ENCODE measurements at places on chromosomes 6 and 20.

- no peak for DNase-seq
Measured at GRCh38 chr6:10406556-10406955, 8.3 kb downstream of the TFAP2A start.

GRCh38 chr6:16933532-16933931 is 168.3 kb upstream of the STMND1 start:
- DNase-seq: no peak

GRCh38 chr20:58661598-58662473 is 10.8 kb downstream of the STX16 start:
- DNase-seq: no peak

DNA sequence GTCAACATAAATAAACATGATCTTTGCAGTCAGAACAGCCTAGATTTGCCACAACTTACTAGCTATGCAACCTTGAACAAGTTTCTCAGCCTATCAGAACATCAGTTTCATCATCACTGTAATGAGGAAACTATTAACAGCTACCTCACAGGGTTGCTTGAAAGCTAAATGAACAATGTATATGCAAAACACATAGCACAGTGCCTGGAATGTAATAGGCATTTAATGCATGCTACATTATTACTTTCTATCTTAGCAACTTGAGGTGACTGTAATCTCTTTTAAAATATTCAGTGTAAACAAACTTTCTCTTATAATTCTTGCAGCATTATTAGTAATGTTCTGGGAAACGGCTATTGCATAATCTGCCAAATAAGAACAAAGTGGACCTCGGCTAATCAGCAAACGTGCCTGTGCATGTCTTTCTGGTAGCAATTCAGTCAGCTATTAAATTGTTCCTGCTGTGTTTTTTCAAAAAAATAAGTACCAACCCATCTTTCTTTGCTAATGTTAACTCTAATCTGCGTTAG is 61.5 kb downstream of the SYNE1 start:
- DNase-seq: no peak

- DNase-seq: no peak
Measured at GRCh38 chr6:169959136-169960002, 207.9 kb downstream of the ERMARD start.

GRCh38 chr20:3209257-3209945 is at the start of gene ITPA:
TSS of gene ITPA (plus strand) at chr20:3209498. CDS start at chr20:3209552, 54 bp downstream.
- DNase-seq: peak; percentile 45

DNA sequence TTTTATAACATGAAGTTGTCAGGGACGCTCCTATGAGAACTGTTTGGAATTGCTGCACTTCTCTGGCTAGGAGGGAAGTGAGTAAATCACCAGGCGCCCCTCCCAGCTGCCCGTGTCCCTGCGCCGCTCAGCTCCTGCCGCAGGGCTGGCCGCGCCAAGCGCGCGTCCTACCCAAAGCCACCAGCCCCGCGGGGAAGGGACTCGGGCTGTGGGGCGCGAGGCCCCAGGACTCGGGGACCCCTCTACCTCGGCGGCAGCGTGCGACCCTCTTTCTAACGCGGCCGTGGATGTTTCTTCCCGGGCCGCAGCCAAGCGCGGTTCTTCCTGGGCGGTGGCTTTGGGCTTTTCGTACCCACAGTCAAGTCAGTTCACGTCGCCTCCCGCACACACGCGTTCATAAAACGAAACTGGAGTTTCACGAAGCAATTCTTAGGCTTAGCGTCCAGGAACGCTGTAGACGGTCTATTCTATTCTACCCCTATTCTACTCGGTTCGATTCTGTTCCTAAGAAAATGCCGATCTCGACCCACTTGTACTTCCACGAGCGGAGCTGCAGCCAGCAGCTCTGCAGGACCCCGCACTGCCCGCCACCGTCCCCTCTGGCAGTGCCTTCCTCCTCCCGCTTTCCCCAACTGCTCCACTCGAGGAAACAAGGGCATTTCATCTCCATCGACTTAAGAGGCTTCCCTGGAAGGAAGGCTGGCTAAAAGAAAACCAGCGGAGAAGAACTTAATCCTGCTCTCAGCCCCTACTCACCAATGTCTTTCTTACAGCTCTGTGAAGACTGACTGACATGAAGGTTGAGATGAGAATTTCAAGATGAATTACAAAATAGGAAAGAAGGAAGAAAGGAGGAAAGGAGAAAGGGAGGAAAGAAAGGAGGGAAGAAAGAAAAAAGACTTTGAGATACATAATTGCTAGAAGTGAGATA is 15.4 kb downstream of the FOXC1 start:
- no peak for DNase-seq

DNA sequence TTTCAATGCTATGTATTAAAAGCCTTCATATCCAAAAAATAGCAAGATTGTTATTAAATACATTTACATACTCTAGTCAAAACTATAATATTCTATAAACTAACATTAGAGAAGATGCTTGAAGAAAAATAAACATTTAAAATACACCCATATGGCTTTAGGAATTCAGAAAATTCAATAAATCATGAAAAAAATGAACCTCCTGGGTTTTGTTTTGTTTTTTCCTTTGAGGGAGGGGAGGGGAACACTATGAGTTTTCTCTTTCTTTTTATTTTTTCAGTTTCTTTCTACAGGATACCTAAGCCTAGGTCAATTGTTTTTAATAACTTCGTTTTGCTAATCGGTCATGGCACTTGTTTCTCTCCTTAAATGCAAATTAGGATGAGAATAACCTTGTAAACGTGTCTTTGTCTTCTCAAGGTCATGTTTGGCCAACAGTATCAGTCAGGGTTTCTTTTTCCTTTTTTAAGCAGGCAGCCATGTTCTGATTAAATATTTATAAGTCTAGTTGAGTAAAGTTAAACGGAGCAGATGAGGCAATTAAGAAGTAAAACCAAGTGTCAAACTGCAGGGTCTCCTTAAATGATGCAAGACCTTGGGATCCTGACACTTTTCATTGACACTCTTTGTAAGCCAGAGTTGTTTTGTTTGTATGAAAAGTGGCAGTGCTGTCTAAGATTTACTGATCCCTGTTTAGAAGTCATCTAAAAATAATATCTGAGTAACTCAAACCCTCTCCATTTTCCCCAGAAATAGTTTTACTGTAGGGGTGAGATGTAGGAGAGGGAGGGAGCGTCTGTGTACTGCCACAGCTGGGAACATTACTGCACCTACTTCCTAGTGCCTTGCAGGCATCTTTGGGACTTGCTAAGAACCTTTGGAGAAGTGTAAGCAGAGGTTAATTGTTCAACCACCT is 392.3 kb downstream of the PLCB1 start:
- no peak for DNase-seq

GRCh38 chr20:1417273-1417672 is 24.4 kb upstream of the FKBP1A start:
- DNase-seq: no peak

- DNase-seq: no peak
Measured at GRCh38 chr6:63912887-63913286, 277.3 kb downstream of the PHF3 start.

DNA sequence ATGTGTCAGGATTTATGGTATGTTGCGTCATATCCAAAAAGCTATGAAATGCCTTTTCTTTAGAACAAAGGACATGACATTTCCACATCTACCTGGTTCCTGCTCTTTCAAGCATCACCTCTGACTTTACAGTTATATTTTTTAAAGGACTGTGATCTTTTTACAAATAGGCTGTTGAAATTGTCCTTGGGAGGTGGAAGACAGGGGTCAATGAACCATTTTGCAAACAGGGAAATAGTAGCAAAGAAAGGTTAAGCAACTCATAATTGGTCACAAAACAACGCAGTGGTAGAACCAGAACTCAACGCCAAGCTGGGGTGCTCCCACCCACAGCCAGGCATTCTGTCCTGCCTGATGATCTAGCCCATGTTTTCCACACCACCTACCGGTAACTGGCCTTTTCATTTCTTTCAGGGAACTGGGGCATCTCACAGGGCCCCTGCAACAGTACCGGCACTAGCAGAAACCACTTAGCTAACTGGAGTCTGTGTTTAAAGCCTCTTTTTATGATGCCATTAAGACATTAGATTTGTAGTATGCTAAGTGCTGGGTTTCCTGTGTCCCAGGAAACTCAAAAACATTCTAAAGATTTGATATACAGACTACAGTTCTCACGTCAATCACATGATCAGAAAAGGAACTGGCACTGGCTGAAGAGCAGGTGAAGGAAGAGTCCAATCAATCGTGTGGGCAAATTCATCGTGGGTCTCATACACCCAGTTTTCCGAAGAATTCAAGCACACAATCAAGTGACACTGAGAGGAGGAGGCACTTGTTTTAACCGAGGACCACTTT is 13.9 kb downstream of the ZNF217 start:
- DNase-seq: no peak
